Skin of body (tissue), 3 donors: ENCODE measurements at places on chromosomes 6 and 20.

DNA sequence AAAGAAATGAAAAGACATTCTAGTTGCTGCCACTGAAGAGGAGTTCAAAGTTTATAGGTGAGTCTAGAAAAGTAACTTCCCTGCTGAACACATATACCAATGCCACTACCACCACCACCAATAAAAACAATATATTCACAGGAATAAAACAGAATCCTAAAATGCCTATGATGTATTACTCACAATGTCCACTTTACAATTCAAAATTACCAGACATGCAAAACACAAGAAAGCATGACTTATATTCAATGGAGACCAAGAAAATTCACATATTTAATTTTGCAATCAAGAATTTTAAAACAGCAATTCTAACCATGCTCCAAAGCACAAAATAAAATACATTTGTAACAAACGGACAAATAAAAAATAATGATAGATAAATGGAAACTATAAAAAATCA, 385.3 kb upstream of the RUNX2 start:
- DNase-seq: no peak

- DNase-seq: no peak
These were observed 754.0 kb upstream of the ADGRB3 start for GRCh38 chr6:67880939-67881705.

DNA sequence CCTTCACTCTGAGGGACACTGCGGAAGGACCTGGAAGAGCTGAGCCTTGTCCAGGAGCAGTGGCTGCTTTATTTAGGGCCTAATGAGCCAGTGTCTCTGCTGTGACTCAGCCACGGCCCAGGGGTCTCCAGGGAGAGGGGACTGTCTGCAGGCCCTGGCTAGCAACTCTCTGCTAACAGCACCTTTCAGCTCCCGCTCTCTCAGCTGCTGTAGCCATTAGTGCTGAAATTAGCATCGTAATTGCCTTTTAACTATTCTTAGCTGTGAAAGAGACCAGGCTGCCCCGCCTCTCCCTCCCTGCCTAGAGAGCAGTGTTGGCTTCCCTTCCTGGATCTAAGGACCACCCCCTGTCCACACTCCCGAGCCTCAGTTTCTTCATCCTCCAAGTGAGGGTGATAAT, 53.1 kb upstream of the SLC32A1 start:
- no peak for DNase-seq

DNA sequence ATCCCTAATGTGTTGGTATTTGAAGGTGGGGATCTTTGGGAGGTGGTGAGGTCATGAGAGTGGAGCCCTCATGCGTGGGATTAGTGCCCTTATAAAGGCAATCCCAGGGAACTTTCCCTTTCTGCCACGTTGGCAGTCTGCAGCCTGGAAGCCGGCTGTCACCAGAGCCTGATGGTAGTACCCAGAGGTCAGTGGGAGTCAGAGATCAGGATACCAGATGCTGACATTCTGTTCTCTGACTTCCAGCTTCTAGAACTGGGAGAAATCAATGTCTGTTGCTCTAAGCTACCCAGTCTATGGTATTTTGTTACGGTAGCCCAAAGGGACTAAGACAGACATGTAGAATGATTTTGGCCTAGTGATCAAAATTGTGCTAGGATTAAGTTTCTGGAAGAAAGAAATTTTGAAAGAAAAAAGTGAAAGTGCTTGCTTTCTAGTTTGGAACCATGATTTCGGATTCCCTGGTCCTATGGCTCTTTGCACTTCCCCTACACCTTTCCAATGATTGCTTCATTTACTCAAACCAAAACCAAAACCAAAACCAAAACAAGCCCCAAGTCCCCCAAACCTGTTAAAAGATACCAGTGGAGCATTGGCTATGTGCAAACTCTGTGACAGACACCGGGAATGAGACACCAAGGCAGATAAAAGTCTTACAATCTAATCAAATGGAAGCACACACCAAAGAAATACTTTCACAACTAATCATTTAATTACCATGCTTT, 173.7 kb upstream of the ZNF217 start:
- DNase-seq: no peak

- DNase-seq: no peak
These were observed 46.8 kb downstream of the CYP24A1 start for GRCh38 chr20:54126806-54127655.

GRCh38 chr6:28336284-28337120, 554 bp upstream of the ZSCAN31 start:
- DNase-seq: peak; percentile 78

DNA sequence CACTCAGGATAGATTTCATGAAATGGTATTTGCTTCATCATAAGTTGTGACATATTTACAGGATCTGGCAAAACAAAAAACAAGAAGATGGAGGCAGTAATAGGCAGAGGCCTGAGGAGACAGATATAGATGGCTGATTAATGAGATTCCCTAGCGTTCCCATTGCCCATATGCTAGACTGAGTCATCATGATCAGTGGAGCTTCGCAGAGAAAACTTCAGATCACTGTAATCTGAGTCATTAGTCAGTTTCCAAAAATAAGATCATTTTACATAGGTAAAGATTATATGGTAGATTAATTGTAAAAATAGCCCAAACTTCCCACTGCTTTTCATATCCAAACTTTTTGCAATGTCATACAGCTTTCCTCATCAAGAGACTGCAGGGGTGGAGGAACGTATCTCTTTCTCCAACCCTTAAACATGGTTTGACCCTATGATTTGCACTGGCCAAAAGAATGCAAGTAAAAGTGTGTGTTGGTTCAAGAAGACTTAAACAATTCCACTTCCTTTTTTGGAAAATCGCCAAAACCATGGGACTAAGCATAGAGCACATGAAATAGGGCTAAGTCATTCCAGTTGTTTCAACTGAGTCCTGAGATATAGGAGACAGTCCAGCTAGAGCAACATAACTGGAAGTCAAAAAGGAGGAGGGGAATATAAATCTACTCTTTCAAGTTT, 626.0 kb downstream of the RNF144B start:
- no peak for DNase-seq

DNA sequence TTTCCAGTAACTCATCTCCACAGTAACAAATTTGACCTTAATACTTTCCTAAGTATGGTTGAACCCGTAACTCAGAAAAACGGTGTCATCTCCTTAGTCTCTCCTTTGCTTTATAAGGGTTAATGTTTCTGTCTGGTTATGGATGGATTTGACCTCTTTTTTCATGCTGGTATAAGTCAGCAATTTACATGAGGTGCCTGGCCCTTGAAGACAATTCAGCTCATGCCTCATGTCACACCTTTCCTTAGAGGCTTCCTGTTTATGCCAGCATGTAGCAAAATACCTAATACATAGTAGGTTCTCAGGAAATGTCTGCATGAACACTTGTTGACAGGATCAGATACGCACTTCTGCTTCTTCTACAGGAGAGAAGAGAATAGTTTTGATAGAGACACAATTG, 37.7 kb upstream of the C20orf144 start:
- no peak for DNase-seq

DNA sequence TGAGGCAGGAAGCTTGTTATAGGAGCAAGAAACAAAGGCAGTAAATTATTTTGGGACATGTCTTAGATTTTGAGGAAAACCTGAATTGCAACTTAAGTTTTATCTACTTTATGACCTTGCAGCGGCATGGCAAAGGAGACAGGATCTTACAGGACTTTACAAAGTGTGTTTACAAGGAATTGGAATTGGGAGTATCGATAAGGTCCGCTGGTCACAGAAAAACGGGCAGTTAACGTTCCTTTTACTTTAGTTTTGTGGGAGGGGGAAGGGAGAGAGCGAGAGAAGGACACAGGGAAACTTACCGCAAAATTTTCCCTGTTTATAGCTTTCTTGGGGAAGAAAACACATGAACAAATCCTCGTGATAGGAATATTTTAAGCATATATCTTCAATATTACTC, 1607.2 kb downstream of the GRIK2 start:
- DNase-seq: no peak

GRCh38 chr20:33651562-33652048, 10.5 kb upstream of the C20orf144 start:
- no peak for DNase-seq

DNA sequence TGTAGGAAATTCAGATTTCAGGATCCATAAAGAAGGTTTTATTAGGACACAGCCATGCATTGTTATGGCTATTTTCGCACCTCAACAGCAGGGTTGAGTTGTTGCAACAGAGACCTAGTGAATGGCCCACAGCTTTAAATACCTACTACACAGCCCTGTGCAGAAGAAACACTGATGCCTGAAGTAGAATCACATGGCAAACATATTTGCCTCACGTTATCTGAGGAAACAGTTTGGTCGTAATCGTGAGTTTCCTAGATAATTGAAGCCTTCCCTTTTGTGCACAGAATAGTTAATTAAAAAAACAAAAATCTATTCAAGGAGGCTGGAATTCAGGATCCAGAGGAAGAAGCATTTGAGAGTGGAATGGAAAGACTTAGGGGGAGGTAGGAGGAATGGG, 55.1 kb downstream of the GCNT2 start:
- DNase-seq: no peak

DNA sequence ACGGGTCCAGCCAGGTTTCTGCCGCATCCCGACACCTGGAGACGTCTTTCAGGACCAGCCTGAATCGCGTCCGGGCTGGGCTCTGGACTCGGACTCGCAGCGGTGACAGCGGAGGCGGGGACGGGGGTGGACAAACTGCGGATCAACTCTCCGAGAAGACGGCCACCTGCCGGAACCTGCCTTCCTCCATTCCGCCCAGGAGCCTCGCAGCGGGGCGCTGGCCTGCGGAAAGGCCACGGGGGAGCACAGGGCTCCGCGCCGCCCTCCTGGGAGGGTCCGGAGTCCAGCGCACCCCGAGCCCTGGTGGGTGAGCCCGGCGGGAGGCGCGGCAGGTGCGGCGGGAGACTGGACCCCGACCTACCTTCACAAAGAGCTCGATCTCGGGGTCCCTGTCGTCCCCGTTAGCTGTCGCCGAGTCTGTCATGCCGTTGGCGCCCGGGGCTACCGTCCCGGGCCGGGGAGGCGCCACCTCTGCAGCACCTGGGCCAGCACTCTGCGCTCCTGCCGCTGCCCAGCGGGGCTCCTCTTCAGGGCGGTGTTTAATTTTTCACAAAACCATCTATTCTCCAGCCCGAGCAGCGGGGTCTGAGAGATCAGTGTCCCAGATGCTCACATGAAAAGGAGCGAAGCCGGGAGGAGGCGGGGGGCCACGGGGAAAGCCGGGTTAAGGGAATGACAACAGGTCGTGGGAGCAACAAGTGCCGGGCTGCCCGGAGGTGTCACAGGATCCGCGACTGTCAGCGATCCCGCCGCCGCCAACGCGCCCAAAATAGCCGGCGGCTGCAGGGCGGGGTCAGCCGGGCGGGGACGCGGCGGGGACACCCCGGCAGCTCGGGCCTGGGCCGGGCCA, at the start of gene CLIC5:
Gene CLIC5, minus strand, starts transcription at position 742 of the 850 bp plus-strand sequence. Its CDS starts 318 bp downstream, at position 424.
- DNase-seq: no peak

GRCh38 chr6:20605581-20605980, 71.3 kb downstream of the CDKAL1 start:
- DNase-seq: no peak

- no peak for DNase-seq
These were observed 25.4 kb upstream of the DNAAF9 start for GRCh38 chr20:3432844-3433243.

GRCh38 chr20:10632721-10633509, 40.9 kb downstream of the JAG1 start:
- DNase-seq: no peak
